ENCODE measurements at places on chromosomes 4 and X. TPM values are rescaled to one million over a fixed set of nuclear protein-coding genes. Genes with fewer than 3 reads are reported as not detected.

UGT2B10 gene
- total RNA-seq = not detected

DNA sequence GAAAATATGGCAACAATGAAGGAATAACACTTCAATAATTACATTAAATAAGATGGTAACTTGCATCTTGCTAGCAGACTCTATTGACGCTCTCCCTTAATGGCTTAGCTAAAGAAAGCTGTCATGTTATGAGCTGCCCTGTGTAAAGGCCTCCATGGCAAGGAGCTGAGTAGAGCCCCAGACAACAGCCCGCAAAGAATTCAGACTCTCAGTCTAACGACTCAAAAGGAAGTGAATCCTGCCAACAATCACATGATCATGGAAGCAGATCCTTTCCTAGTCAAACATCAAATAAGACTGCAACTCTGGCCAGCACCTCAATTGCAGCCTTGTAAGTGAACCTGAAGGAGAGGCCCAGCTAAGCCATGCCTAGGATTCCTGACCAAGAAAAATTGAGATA lies 157.6 kb downstream of the MAB21L2 start:
- DNase-seq = no peak

CXCL11 gene
- total RNA-seq = not detected

- DNase-seq = no peak
Measured at GRCh38 chr4:155854582-155855226, 11.4 kb downstream of the ASIC5 start.

RENBP gene
- 2.4 TPM for total RNA-seq

- DNase-seq = no peak
Measured at GRCh38 chrX:41293269-41293668, 40.7 kb upstream of the DDX3X start.

NR3C2 gene
- 5.7 TPM for total RNA-seq

DNA sequence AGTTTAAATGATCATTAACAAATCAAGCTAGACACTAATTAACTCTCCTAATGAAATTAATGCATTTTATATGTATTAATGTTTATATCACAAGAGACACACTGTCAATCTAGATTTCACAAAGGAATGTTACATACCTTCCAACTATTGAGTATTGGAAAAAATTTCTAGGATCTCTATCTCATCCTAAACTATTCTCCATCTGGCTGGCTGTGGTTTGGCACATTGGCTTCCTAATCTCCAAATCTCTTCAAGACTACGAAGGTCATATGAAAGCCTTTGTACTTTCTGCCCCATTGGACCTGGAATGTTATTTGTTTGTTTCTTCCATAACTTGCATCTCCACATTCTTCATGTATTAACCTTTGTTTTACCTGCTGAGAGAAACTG lies 1160.0 kb downstream of the ADGRL3 start:
- DNase-seq = no peak

TBC1D9 gene
- 68.1 TPM for total RNA-seq

SPRY1 gene
- total RNA-seq = 15.1 TPM

DNA sequence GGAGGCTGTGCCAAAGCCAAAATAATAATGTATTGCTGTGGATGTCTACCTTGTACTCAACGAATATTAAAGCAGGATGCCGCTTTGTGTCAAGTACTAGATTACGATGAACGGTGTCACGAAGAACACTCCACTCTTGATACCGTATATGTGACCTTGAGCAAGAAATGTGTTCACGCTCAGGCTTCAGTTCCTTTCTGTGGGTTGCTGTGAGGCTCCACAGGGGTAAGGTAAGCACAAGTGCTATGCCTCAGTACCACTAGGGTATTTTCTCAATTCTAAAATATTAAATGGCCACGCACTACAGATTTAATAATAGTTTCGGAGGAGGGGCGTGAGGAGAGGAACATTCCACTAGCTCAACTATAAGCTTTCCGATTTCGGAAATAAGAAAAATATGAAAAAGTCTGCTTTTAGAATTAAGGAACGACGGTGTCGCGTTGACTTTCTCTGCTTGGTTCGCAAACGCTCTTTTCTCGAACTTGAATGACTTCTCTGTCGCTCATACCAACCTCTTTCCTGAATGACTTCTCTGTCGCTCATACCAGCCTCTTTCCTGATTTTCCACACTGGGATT lies 607 bp upstream of the SCOC start:
- DNase-seq = peak; percentile 14

DNA sequence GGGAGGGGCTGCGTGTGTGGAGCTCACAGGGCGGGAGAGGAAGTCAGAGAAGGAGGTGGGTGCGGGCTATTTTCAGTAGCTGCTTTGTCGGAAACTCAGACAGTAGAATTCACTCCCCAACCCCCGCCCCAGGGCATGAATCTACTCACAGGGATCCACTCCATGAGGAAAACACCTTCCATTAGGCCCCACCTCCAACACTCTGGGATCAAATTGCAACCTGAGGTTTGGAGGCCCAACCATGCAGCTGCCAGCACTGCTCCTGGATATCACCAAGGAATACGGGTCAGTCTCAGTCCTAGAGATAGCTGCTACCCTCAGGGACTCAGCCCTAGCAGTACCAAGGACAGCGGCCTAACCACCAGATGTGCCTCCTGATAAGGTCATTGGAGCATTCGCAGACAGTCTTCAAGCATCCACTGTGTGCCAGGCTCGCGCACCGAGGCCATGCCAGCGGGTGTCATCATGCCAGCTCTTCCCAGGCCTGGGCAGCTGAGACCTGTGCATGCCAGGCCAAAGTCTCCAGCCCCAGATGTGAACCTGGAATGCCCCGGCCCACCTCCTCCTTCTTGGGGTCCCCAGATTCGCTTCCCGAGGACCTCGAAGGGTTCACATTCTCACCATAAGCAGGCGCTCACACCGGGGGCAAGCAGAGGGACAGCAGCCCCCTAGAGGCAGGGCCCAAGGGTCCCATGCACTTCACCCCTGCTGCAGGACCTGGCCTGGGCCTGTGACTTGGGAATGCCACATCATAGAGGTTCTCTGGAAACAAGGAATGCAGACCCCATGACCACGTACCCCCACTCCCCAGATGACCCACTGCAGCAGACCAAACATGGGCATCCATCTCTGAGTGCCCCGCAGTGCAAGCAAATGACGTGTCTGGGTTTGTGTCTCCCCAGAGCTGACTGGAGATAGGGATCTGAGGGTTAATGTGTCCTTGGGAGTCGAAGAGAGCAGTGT lies 102.3 kb downstream of the ADRA2C start:
- DNase-seq = no peak

TRO gene
- 78.3 TPM for total RNA-seq

Data from frontal cortex (tissue), 4 donors.